HTR-8/SVneo (cell line): ENCODE measurements at places on chromosomes 3 and 15.

GRCh38 chr3:136678981-136679380 lies 73.2 kb downstream of the STAG1 start:
- DNase-seq = no peak

DNA sequence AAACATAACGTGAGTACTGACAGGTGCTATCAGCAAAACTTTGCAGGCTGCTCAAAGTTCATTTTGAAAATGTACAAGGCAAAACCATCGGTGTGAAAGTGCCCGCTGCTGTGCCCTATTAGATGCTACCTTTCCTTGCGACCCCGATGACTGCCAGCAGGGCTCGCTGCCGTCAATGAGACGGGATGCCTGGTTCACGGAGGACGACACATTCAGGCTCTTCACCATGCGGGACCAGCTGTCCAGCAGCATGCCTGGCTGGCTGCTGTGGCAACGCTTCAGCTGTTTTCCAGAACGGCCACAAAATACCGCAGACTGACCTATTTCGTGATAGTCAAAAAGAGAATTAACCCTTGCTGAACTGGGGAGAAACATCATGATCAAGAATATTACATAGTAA lies 92.7 kb upstream of the OCA2 start:
- DNase-seq = no peak

DNA sequence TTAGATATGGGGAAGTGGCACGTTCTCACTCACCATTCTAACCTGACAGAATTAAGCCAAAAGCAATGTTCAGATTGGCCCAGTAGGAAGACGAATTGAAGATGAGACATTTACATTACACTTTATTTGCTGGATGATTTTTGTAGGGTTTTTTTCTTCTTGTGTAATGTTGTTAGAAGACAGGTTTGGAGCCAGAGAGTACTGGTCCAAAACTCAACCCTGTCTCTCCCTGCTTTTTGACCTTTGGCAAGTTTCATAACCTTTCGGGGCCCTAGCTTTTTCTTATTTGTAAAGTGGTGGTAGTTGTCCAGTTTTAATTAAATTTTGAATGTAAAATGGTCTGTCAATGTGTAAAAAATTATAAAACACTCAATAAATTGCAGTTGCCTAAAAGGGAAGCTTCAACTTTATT lies 29.5 kb downstream of the PDE8A start:
- DNase-seq = no peak

GRCh38 chr3:170640737-170641171 lies 54.9 kb upstream of the SLC7A14 start:
- DNase-seq = no peak

- no peak for DNase-seq
Measured at GRCh38 chr3:48851407-48851806, 3.7 kb upstream of the PRKAR2A start.

DNA sequence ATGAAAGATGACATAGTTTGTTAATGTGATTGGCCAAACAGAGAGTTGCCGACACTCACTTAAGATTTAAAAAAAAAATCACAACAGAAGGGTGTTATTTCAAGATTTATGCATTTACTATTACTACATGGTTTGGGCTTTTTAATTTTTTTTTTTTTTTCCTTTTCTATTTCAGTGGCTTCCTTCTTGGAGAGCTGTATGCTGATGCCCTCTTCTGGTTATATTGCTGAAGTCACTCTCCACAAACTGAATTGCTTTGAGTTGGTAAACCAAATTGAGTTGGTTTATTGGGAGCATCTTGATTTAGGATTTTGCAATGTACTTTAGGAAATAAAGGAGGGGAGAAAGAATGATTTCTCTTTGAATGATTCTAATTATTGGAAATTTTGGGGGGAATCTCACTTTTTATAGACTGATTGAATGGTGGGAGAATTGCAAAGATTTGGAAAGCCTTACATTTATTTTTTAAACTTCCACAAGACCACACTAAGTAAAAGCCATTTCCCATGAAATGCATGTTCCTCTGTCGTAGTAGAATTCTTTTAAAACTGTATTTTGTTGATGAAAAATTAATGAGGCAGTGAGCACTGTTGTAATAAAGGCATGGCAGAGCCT lies 186.6 kb upstream of the FEZF2 start:
- peak; percentile 5 for DNase-seq

- no peak for DNase-seq
Measured at GRCh38 chr3:110324171-110324705, 747.4 kb upstream of the NECTIN3 start.

- no peak for DNase-seq
Measured at GRCh38 chr15:55894399-55894965, 98.9 kb downstream of the NEDD4 start.

GRCh38 chr3:98323425-98323824 lies 30.2 kb upstream of the OR5K4 start:
- no peak for DNase-seq

DNA sequence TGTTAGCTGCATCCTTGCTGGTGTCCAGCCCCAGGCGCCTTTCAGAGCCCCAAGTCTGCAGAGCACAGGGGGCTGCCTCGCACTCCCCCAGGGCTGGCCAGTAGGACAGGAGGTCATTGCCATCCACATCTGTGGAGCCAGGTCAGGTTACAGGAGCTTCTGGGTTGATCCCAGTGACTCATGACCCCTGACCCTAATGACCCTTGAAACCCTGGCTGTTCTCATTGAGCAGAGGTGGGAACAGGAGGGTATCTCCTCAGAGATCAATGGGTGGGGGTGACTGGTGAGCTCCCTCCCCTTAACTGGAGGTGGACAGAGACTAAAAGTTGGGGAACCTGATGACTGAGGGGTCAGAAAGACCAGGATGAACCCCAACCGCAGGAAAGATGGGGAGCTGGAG lies 6.1 kb upstream of the SLC26A6 start:
- no peak for DNase-seq
